ENCODE measurements at places on chromosomes 2 and 18.

GRCh38 chr2:18218160-18218933 lies 339.9 kb downstream of the KCNS3 start:
- no peak for DNase-seq

DNA sequence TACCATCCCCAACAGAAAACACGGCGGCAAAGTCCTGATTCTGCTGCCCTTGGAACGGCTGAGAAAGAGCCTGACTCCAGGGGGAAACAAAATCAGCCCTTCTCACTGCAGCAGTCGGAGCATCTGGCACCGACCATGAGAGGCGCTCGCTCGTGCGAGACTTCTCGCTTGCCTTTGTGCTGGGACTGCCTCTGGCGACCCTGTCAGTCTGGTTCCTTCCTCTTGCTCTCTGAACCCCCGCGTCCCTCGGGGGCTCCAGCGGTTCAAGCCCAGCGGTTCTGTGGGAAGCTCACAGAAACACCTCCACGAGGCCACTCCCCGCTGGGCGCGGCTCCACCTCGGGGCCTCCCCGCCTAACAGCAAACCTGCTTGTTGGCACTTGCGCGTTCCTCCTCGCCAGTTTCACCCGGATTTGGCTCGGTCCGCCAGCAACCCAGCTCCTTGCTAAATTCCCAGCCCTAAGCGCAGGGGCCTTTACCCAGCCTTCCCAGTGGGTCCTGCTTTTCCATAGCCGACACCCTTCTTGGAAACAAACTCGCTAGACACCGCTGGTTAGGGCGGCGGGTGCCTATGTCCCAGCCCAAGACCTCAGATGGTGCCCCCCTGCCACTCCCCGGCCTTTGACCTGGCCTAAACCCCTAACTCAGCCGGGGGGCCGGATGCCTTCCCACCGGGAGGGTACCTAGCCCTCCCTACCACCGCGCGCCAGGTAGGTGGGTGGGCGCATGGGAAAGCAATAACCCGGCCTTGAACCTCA lies 2.2 kb downstream of the RND3 start:
- peak; percentile 88 for DNase-seq

- DNase-seq = no peak
These were observed 153.3 kb downstream of the CELF4 start for GRCh38 chr18:37412333-37412732.

DNA sequence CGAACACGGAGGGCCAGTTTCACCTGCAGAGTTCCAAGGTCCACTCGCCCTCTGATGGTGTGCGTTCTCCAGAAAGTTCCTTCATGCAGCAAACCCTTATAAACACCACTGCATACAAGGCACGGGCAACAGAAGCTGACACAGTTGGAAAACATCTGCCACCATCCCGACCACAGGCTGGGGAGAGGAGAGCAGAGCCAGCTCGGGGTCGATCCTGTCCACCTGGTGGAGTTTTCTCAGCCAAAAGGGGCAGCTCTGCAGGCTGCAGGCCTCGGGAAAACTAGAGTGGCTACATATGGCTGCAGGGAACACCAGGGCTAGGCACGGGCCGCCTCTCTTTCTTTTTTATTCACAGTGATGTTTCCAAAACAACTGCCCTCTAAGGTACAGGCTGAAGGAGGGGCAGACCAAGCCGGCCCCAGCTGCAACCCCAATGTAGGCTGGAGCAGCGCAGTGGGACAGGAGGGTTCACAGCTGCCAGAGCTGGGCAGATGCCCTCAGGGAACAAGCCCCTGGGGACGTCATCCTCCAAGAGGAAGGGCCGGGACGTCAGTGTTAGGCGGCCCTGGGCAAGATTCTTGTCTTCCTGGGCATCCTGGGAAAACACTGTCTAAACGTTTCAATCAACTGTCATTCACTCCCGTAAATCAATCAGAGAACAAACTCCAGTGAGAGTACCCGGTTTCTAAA lies 274.7 kb downstream of the TWIST2 start:
- no peak for DNase-seq

DNA sequence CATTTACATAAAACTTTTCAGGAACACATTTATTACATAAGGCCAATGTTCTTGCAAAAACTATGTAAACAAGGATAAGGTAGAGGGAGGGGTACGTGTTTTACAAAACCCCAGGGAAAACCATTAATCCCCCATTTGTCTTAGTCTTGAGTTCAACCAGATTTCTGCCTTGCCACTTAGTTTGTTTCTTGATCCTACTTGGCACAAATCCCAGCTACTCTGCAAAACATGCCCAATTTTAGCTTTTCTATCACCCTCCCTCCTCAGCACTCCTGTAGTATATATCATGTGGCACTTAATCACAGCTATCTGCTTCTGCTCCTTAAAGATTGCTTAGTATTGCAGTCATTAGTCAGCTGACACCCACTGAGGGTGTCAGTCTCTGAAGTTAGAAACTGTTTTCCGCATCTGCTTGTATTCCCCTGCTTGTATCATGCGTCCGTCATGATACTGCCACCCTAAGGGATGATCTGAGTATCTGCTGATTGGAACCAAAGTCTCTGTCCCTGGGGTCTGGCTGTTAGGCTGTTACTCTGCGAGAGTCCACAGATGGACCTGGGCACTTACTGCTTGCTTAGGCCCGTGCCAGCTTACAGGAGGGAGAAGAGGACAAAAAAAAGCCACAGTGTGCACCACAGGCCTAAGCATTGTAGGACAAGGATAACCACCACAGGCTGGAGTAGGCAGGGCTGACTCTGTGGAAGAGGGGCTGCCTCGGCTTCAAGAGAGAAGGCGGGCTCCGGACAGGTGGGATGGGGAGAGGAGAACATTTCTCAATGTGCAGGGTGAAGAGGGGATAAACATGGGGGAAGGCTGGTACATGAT lies 82.2 kb downstream of the EPAS1 start:
- no peak for DNase-seq

GRCh38 chr2:55025627-55026026 lies 24.6 kb downstream of the RTN4 start:
- DNase-seq = no peak

DNA sequence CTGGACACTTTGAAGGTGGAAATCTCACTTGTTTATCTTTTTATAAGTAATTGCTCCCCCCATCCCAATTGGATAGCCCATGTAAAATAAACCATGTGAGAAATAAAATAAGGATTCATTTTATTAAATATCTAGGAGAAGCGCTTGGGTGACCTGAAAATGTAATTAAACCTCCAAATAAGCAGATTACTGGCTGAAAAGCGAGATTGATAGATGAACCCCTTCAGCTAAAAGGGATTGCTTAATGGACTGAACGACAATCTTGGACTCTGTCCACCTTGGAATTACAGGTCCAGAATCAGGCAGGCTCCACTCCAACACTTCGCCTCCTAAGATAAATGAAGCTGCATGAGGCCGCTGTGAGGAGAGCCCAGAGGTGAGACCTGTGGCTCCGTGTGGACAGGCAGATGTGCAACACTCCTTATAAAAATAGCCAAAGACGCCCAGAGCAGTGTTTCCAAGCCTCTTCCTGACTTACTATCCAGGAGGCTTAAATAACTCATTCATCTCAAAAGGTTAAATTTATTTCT lies 441.5 kb downstream of the MTX2 start:
- DNase-seq = no peak

DNA sequence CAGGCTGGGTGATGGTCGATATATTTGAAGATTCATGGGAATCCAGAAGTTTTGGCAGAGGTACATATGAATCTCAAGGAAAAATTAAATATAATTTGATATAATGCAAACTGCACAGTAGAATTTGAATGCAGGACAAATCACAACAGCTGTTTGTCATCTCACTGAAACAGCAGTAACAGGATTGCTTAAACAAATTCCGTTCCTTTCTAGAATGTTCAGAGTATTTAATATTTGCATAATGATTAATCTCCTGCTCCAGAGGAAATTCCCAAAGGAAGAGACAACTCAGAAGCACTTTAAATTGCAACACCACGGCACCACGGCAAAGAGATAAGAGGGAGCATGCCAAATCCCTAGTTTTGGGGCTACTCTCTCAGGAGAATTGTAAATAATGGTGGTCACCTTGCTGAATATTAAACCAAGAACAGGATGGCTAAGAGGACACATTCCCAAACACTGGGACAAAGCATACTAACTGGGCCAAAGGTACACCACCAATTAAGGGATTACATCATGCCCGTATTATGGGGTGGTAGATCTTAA lies 67.8 kb upstream of the MAP4K3 start:
- no peak for DNase-seq

DNA sequence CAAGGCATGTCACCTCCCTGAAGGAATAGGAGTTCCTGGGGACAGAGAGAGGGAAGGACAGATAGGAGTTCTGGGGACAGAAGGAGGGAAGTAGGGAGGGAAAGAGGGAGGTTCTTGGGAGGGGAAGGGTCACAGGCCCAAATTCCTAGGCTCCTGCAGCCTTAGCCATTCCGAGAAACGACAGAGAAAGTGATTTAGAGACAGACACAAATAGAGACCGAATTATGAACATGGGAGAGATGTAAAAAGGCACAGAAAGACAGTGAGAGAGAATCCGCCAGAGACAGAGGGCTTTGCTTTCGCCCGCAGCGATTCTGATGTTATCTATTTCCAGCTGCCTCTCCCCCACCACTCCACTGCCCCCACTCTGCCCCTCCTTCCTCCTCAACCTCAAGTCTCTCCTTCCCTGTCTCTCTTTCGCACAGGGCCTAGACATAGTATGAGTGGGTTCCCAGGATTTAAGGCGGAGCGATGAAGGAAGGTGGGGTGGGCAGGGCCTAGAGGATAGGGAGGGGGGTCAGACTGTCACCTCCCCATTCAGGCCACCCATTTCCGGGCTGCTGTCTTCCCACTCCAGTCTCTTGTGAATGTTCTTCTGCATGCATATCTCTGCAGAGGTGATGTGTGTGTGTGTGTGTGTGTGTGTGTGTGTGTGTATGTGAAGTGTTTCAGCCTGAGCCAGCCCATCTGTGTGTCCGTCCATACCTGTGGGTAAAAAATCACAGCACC lies 3.3 kb upstream of the WNT6 start:
- DNase-seq = peak; percentile 34

- DNase-seq = no peak
These were observed 625.9 kb upstream of the NRXN1 start for GRCh38 chr2:51657849-51658248.

DNA sequence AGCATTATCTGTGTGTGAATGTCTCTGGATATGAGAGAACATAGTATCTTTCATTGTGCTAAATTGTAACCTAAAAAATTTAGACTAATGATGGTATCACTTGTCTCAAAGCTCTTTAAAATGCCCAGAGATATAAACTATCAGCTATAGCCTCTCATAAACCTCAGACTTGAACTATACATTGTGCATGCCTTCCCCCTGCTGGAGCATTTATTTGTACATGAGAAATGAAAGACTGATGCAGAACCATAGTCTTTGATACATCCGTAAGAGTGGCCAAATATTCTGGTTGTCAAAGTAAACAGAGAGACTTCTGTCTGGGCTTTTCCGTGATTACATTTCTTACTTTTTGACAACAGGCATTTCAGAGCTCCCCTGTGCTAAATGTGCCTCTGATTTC lies 71.9 kb upstream of the CCDC68 start:
- no peak for DNase-seq

- DNase-seq = peak; percentile 47
These were observed 293.7 kb upstream of the HDAC4 start for GRCh38 chr2:239694487-239694886.
